ENCODE measurements at places on chromosomes 4 and X. TPM values are rescaled to one million over a fixed set of nuclear protein-coding genes. Genes with fewer than 3 reads are reported as not detected.

DNA sequence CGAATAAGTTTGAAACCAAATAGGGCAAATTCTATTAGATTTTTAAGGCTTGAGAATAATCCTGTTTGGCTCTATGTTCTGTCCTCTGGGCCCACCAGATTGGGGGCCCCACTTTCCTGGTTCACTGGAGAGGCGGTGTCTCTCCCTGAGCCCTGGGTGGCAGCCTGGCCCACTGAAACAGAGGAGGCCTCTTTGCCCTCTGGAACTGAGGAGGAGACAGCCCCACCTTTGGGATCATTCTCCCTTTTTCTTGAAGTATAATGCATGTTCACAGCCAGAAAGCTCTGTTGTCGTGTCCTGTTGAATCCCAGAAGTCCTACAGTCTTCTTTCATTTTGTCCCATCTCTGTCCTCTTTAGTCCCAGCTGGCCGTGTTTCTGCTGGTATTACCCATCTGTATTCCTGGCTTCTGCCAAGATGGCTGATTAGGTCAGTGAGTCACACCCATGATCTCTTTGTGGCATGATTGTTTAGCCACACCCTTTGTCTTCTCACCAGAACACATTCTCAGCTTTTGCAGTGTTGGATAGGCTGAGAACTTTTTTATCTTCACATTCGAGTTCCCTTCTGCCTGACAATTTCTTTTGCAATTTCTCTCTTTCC, 8.1 kb upstream of the TBC1D25 start:
- no peak for DNase-seq

The EVC gene
- polyA plus RNA-seq, result 0.17 TPM

DNA sequence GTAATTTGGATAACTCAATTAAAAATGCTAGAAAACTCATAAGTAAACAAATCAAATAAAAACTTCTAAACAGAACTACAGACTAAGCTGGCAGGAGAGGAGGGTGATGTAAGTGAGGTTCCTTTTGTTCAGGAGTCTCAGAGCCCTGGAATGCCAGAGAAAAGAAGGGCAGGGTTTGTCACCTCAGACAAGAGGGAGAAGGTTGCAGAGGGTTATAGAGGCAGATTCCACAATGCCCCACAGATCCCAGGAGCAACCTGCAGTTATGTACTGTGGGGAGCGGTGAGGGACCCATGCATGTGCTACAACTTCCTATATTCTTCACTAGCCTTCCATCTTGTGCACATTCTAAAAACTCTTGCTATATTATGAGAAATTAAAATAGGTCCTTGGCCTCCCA, 129.7 kb downstream of the CFAP299 start:
- no peak for DNase-seq

DNA sequence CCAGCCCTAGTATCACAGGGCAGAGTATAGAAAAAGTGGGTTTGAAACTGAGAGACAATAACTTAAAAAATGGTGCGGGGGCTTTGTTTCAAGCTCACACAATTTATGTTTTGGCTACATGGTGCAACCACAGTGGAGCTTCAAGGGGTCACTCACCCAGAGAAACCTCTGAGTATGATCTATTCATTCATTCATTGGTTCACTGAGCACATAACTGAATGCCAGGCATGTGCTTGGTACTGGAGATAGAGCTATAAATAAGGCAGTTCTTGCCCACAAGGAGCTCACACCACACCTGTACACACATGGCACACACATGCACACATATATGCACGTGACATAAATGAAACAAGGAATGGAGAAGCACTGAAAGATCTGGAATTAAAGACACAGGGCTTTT, 171.4 kb downstream of the NHS start:
- no peak for DNase-seq

DNA sequence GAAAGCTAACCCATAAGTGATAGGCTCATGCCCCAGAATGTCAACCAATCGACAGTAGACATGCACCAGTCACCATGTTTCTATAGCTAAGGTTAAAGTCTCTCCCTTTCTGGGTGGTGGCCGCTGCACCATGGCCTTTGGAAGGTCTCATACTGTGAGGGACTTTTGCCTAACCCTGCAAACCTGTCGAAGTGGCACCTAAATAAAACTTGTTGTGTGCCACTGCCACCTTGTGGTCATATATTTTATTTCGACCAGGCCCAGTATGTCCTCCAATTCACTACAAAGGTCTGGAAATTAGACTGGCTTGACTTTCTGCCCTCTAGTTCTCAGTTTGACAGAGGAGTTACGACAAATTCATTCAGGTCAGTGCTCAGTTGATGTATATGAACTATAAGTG, 163.1 kb downstream of the SMARCA1 start:
- DNase-seq, result peak; percentile 26

DNA sequence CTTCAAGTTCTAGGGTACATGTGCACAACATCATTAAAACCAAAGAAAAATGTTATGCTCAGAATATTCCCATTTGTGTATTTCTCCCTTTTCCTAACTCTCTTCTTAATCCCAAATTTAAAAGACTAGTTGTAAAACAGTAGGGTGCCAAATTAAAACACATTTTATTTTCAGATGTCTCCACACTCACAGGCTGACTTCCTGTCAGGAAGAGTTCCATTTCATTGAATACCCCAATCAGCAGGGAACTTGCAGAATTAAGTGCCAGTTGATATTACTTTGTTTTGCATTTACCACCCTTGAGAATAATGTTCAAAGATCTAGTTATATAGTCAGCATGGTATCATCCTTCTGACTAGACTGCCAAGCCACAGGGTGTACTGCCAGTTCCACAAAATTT, 207.9 kb downstream of the MAB21L2 start:
- no peak for DNase-seq

The ARMCX6 gene
- polyA plus RNA-seq, result 44.6 TPM

DNA sequence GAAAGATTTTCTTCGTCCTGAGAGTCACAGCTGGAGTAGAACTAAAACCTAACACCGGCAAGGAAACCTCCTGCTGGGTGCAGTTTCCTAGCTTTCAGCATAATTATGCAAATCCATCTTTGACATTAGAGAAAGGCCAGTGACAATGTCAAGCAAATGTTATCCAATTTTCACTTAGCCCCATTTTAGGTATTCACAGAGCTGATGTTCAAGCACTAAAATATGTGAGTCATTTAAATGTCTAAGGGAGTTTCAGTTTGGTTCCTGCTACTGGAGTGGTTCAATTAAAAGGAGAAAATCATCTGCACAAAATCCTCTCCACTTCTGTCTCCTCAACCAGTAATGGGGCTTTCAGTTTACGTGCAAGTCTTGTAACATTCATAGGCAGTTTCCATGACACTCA, 37.1 kb upstream of the AMOT start:
- DNase-seq, result no peak

The PDE5A gene
- polyA plus RNA-seq, result 1.00 TPM

The GPR119 gene
- not detected for polyA plus RNA-seq

The AMOT gene
- 2.7 TPM for polyA plus RNA-seq

The CLOCK gene
- 4.4 TPM for polyA plus RNA-seq

- no peak for DNase-seq
Observed at GRCh38 chr4:147733716-147734344, 1.9 kb downstream of the ARHGAP10 start.

DNA sequence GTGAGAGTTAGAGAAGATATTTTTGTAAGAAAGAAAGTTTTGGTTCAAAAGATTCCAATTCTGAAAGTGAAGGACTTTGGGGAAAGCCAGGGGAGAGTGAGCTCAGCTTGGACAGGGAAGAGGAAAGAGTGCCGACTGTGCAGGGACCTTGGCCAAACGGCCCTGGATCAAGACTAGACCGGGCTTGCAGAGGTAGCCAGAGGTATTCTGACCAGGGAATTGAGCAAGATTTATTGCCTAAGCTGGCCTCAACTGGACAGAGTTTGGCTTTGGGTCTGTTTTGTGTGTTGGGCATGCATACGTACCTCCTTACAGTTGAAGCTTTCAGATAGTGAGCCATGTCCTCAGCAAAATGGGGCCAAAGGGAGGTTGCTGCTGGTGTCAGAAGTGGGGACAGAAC, 11.6 kb downstream of the PLAC1 start:
- no peak for DNase-seq

DNA sequence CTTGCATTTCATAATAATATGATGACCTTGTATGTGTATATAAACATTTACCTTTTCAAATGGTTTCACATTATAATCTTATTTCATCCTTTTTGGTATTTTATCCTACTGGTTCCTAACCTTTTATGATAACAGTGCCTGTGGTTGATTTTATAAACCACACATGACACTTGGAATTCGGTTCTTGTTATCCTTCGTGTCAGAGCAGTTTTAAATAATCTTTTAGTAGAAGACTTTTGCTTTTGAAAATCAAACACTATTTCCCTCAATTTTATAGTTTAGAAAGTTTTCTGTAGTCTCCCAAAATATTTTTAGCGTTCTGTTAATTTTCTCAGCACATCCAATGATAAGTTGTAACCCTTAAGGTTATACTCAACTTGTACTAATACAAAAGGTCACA, 676.8 kb downstream of the RAPGEF2 start:
- no peak for DNase-seq

- DNase-seq, result no peak
Observed at GRCh38 chr4:118086344-118086743, 52.1 kb downstream of the NDST3 start.

GRCh38 chr4:3666263-3666662, 99.9 kb upstream of the ADRA2C start:
- DNase-seq, result no peak

The ADH1C gene
- polyA plus RNA-seq, result not detected

DNA sequence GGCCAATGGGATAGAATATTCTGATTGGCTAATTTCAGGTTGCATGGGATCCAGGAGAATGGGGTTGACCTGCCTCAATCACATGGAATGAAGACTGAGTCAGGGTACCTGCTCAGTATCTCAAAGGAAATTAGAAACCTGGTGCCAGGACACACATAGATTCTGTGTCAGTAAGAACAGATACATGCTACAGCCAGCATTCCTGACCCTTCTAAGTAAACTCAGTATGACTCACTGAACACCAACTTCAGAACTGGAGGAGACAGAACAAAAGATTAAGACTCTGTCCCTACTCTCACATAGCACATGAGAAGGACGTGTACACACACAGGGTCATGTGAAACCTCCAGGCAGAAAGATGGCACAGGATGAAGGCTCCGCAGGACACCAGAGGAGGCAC, 54.5 kb downstream of the FAM184B start:
- no peak for DNase-seq

The PWWP3B gene
- not detected for polyA plus RNA-seq

The GYPA gene
- not detected for polyA plus RNA-seq

DNA sequence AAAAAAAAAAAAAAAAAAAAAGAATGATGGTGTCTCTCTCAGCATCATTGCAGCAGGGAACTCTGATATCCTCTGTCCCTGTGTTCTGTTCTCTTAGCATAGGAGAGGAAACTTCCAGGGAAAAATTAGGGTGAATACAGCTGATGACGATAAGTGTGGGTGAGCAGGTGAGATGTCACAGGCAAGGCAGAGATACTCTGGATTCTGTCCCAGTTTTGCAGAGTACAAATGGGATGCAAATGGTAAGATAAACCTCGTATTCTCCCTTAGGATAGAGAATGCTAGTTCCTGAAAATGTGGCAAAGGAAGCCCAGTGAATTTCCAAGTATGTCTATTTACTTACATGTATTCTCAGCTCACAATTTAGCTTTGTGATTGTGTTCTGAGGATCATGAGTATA, 671.6 kb upstream of the BOD1L1 start:
- DNase-seq, result no peak

GRCh38 chr4:56321251-56321650, 66.0 kb downstream of the AASDH start:
- no peak for DNase-seq

- no peak for DNase-seq
Observed at GRCh38 chr4:60619531-60620305, 580.4 kb upstream of the ADGRL3 start.

DNA sequence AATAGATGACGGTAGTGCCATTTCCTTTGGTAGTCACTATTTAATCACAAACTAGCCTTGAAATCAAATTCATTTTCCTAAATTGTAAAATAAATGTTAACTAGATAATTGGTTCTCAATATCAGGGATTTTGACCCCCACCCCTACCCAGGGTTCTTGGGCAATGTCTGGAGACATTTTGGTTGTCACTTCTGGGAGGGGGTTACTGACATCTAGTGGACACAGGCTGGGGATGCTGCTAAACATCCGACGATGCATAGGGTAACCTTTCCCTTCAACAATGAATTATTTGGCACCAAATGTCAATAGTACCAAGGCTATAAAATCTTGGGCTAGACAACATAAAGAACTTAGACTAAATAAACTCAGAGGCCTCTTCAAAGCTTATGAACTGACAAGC, 285.8 kb upstream of the TRPC5 start:
- no peak for DNase-seq

DNA sequence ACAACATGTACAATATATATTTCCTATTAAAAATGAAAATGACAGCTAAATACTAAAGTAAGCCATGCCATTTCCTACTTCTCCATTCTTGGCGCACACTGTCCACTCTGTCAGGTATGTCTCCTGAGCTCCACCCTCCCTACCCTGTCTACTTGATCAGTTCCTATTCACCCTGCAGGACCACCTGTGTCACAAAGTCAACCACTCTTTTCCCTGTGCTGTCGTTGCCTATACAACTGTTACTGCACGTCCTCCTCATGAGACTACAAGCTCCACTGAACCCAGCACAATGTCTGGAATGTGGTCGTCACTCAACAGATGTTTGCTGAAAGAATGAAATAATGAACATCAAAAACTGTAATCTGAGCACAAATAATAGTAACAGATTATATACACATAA, 54.9 kb downstream of the SLC9A7 start:
- DNase-seq, result no peak

The XAGE1A gene
- not detected for polyA plus RNA-seq

The ARAP2 gene
- 19.7 TPM for polyA plus RNA-seq

- no peak for DNase-seq
Observed at GRCh38 chr4:14965071-14965470, 37.2 kb upstream of the CPEB2 start.

The HOPX gene
- polyA plus RNA-seq, result 163 TPM

DNA sequence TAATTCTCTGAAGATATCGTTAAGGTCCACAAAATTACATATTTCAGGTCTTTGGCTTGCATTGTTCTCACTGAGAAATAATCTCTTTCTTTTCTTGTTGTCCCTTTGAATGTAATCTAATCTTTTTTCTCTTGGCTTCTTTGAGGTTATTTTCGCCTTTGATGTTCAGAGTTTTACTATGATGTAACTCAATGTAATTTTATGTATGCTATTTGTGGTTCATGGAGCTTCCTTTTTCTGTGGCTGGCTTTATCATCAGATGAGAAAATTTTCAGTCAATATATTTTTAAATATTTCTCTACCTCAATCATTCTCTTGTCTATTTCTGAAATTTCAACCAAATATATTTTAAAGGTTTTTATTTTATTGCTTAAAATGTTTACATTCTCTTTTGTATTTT, 672.2 kb downstream of the TRAM1L1 start:
- no peak for DNase-seq

GRCh38 chr4:26300314-26301307, 20.2 kb upstream of the RBPJ start:
- DNase-seq, result no peak

GRCh38 chr4:142265536-142265935, 580.6 kb downstream of the INPP4B start:
- no peak for DNase-seq

DNA sequence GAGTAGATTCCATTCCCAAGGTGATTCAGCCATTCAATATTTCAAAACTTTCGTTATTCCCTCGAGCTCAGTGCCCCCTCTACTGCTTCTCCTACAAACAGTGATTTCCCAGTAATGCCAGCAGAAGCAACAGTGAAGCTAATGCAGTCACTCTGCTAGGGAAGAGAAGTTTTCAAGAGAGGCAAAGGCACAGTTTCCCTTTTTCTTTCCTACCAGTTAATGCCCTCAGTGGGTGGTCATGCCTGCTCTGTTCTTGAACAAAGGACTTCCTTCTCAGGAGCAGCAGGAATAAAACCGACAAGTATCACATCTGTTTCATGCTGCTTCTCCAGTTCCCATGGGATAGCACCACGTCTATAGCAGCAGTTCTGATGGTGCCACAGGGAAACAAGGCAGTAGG, 317.2 kb downstream of the TENM3 start:
- DNase-seq, result no peak
